Inflammatory macrophage treated with lipopolysaccharide for 1 hour (primary cell): ENCODE measurements at places on chromosomes 12 and 14.

DNA sequence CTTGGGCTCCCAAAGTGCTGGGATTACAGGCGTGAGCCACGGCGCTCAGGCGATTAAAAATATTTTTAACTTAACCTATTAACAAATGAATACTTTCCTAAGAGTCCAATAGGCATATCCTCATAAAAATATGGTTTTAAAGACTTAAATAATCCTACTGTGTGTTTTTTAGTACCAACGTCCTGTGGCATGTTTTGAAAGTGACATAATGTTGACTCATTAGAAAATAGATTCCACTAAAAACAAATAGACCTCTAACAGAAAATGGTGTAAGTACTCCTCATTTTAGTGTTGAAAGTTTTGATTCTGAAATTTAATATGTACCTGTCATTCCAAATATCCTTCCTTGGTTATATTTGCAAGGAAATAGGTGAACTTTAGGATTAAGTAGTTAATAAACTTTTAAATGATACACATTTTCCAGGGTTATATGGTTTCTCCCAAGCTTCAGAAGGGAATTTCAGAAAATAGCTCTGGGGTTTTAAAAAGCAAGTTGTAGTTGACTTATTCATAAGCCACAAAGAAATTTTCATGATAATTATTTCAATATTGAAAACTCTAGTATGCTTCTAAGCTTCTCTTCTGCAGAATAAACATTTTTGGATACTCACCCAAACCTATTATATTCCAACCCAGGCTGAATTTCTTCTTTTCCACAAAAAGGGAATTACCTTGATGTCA lies 12.1 kb upstream of the LUM start:
- no peak for DNase-seq

- DNase-seq: no peak
Measured at GRCh38 chr12:28059220-28059619, 86.7 kb upstream of the PTHLH start.

DNA sequence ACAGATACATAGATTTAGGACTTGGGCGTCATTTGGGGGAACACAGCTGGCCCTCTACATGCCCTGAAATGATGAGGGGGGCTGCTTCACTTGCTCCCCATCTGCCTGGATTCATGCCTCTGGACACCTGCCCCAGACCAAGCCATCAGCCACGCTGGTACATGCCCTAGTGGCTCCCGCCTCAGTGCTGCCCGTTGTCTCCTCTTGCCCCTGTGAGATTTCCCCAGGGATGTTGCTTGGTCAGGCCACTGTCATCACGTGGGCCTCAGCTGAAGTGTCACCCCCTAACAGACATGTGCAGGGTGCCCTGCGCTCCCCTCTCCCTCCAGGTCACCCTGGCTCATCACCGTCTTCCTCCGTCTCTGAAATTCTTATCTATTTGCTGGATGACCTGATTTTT lies 157.5 kb downstream of the PIWIL1 start:
- no peak for DNase-seq

DNA sequence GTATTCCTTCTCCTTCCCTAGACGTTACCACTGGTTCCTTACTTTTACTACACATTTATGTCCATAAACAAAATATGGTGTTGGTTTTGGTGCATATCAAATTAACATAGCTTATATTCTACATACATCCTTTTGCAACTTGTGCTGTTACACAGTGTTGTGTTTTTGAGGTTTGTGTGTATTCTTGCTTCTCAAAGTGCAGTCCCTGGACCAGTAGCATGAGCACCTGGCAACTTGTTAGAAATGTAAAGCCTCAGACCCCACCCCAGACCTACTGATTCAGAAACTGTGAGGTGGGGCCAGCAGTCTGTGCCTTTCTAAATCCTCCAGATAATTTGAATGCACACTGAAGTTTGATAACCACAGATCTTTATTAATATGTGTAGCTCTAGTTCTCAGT lies 65.9 kb downstream of the RNFT2 start:
- DNase-seq: no peak
